ENCODE measurements at places on chromosomes 16 and 17.

DNA sequence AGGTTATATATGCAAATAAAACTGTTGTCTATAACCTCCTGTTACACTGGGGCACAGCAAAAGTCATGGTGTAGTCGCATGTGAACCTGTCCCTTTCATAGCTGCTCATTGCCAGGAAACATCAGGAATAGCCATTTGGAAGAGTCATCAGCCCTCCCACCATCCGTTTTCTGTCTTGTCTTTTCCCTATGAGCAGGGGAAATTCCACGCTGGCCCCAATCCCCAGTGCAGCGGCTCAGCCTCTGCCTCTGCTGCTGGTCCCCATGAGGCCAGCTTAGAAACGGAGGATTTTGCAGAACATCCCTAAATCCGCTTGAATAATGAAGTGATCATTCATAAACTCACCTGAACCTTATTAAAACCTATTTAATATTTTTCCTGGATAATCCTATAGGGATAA is 10.5 kb downstream of the MAPT start:
- no peak for DNase-seq

DNA sequence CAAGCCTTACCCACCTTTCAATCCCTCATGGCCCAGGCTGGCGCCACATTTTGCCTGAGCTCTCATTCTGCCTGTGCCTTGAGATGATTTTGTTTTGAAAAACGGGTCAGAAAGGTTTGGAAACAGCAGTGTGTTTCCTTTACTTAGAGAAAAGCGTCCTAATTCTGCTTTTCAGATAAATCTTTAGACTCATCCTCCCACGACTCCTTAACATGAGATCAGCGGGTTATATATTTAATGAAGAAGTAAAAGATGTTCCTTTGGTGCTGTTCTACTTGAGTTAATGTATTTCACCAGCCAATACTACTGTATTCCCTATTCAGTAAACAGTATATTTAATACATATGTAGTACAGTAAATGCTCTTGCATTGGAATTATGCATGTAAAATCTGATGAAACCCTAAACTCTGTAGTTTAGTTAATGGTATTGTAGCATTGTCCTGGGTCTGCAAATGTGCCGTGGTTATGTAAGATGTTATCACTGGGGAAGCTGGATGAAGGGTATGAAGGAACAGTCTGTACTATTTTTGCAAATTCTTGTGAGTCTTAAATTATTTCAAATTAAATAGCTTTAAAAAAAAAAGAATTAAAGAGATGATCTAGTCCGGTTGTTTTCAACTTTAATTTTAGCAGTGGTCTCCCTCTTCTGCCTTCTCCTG is 199.4 kb upstream of the CACNG5 start:
- DNase-seq, result no peak

DNA sequence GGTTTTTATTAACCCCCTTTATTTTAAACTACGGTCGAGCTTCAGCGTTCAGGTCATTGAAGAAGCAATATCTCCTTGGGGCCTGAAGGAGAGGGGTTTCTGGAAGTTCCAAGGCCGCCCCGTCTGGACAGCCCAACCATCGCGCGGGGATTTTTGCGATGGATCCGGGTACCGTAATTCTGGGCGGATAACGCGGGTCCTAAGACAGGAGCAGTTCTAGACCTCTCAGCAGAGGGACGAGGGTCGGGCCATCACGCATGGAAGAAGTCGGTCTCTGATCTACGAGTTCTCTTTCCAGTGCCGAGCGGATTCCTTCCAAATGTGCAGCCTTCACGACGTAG is 3.6 kb downstream of the BORCS6 start:
- no peak for DNase-seq

GRCh38 chr16:49727611-49728010 is 128.3 kb downstream of the ZNF423 start:
- DNase-seq, result no peak

GRCh38 chr17:7190276-7190917 is 11.2 kb upstream of the ASGR1 start:
- no peak for DNase-seq

DNA sequence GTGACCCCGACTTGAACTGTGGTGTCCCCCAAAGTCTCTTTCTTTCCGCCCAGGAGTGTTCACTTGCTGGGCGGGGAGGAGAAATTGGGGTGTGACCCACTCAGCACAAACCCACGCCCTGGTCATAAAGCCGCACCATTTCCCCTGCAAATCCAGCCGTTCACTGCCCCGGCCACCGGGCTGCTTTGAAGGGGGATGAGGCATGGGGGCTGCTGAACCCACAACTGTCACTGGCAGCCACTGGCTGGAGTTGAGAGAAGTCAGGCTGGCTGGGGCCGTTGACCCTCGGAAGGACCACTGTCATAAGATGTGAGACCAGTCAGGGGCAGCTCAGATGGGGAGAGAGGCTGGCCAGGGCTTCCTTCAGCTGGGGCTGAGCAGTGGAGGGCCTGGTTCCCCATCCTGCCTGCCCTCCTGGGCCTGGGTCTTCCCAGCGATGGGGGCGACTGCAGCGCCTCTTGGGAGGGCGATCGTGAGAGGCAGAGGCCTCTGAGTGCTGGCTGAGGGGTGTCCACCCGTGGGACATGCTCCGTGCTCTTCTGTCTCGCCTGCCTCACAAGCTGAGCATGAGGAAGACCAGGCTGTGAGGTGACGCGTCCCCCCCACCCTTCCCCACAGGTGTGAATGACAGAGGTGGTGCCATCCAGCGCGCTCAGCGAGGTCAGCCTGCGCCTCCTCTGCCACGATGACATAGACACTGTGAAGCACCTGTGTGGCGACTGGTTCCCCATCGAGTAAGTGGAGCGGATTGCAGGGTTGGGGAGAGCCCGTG is 19.5 kb downstream of the C16orf90 start:
- no peak for DNase-seq

DNA sequence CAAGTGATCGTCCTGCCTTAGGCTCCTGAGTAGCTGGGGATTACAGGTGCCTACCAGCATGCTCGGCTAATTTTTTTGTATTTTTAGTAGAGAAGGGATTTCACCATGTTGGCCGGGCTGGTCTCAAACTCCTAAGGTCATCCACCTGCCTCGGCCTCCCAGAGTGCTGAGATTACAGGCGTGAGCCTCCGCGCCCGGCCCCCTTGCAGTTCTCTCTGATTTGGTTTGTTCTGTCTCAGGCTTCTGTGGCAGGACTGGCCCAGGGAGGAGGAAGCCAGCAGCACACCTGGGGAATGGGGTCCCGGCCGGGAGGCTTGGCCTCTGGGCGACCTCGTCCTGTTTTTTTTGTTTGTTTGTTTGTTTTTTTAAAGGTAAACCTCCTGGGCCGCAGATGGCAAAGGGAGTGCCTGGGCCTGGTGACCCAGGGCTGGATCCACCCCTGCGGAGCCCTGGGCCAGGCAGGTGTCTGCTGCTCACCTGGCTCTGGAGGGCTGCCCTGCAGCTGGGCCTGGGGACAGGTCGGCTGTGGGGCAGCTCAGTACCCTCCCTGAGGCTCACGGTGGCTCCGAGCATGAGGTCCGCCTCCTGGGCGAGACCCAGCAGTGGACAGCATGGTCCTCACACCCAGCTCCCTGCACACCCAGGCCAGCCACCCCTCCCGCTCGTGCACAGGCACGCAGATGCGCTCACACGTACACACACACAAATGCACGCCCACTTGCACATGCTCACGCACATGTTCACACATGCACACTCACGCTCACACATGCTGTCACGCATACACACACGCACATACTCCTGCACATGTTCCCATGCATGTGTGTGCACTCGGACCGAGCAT is 3.3 kb upstream of the NUDT16L1 start:
- DNase-seq, result no peak

- DNase-seq, result peak; percentile 94
These were observed 38.8 kb downstream of the RPGRIP1L start for GRCh38 chr16:53664724-53665345.

DNA sequence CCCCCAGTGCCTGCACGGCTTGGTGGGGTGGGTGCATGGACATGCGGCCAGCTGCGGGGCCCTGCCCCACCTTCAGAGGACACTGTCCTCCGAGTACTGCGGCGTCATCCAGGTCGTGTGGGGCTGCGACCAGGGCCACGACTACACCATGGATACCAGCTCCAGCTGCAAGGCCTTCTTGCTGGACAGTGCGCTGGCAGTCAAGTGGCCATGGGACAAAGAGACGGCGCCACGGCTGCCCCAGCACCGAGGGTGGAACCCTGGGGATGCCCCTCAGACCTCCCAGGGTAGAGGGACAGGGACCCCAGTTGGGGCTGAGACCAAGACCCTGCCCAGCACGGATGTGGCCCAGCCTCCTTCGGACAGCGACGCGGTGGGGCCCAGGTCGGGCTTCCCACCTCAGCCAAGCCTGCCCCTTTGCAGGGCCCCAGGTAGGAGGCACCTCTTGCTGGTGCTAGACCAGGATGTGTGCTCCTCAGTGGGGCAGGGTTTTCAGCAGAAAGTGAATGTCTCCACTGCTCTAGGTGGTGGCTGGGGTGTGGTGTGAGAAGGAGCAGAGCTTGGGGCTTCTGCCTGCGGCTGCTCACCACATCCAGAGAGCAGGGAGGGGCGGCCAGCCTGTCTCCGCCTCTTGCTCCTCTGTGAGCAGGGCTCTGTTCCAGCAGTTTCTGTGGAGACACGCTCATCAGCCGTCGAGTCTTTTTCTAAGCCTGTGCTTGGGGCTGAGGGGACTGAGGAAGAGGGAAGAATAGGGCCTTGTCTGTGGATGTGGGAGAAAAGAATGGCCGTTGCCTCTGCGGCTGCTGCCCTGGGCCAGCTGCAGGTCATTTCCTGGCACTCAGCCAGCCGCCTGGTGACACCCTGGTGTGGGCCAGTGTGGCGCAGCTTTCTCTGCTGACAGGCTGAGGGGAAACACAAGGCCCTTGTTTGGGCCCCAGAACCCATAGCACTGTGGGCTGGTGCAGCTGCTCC is 2.2 kb downstream of the ZNF276 start:
- DNase-seq, result no peak

Data from M059J (cell line).